Liver (tissue), 10 donors: ENCODE measurements at places on chromosomes 7 and 10. TPM values are rescaled to one million over a fixed set of nuclear protein-coding genes. Genes with fewer than 3 reads are reported as not detected.

GRCh38 chr7:1737523-1737922, 67.4 kb downstream of the ELFN1 start:
- H3K4me3 ChIP-seq: no peak overlapping the region
- no peaks in the 10 kb centered on the region for H3K36me3 ChIP-seq
- no peak for DNase-seq
- H3K4me1 ChIP-seq: peaks cover 11% of the 10 kb centered on the region
- no peaks in the 10 kb centered on the region for H3K27me3 ChIP-seq

The HOXA3 gene
- polyA plus RNA-seq: 0.11 TPM

DNA sequence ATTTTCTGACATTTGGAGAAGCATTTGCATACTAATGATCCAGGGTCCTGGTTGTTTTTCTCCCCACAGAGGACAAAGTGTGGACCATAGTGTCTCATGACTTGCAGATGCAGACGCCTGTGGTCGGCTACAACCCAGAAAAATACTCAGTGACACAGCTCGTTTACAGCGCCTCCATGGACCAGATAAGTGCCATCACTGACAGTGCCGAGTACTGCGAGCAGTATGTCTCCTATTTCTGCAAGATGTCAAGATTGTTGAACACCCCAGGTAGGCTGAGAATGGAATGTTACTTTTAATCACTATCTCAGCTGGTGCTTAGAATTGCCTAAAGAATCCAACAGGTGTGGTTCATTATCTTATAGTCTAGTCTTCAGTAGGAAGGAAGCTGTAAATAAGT, 951.5 kb upstream of the C7orf33 start:
- no peak overlapping the region for H3K4me3 ChIP-seq
- DNase-seq: no peak
- no peaks in the 10 kb centered on the region for H3K4me1 ChIP-seq
- no peak overlapping the region for H3K27ac ChIP-seq
- H3K36me3 ChIP-seq: no peaks in the 10 kb centered on the region

GRCh38 chr7:95469848-95470247, 15.9 kb upstream of the ASB4 start:
- no peak for DNase-seq
- H3K36me3 ChIP-seq: no peaks in the 10 kb centered on the region
- no peaks in the 10 kb centered on the region for H3K4me1 ChIP-seq
- no peak overlapping the region for H3K4me3 ChIP-seq
- H3K27me3 ChIP-seq: no peaks in the 10 kb centered on the region

DNA sequence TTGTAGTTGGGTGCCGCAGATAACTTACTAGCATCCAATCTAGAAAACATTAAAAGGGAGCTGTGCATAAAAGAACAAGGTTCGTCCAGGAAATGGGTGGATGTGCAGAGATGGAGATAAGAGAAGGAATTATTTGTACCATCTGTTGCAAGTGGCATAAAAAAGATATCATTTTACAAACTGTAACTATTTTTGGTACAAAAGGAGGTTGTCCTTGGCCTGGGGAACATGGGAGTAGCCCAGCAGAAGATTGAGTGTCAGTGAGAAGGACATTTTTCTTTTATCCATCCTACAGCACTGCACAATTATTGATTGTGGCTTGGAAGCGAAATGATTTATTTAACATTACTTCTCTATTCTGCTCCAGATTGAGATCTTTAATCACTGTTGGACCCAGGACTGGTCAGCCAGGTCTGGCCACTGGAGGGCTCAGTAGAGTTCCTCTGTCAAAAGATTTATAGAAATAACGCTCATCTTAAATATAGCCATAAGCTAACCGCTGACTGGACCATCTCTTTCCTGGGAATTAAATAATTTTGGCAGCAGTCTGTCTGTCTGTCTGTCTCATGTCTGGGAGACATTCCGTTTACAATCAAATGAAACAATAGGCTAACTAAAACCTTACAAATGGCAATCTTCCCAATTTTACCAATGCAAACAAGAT, 254.1 kb downstream of the KIAA1217 start:
- H3K4me1 ChIP-seq: peaks cover 28% of the 10 kb centered on the region
- no peak for DNase-seq

GRCh38 chr10:49407151-49407550, 11.3 kb upstream of the DRGX start:
- no peaks in the 10 kb centered on the region for H3K4me1 ChIP-seq
- no peaks in the 10 kb centered on the region for H3K36me3 ChIP-seq
- no peak overlapping the region for H3K4me3 ChIP-seq
- DNase-seq: no peak

GRCh38 chr7:100427762-100428198, 723 bp downstream of the ZCWPW1 start:
- peak overlapping the region; percentile 90 for H3K4me3 ChIP-seq
- no peak for DNase-seq
- peaks cover 19% of the 10 kb centered on the region for H3K4me1 ChIP-seq
- H3K36me3 ChIP-seq: no peaks in the 10 kb centered on the region

- no peaks in the 10 kb centered on the region for H3K27me3 ChIP-seq
- DNase-seq: no peak
- no peaks in the 10 kb centered on the region for H3K4me1 ChIP-seq
- H3K36me3 ChIP-seq: no peaks in the 10 kb centered on the region
Measured at GRCh38 chr7:44273681-44274622, 51.4 kb downstream of the CAMK2B start.

DNA sequence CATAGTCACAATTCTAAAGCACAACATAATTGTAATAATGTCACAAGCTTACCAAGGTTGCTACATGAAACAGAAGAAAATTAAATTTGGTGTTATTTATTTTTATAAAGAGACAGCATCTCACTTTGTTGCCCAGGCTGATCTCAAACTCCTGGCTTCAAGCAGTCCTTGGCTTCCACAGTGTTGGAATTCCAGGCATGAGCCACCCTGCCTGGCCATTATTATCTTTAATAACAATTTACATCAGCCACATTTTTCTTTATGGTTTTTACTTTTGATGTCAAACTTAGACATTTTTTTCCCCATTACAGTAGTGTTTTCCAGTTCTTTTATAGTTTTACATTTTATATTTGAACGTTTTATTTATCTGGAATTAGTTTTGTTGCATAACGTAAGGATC, 46.7 kb downstream of the BMPR1A start:
- H3K27me3 ChIP-seq: no peaks in the 10 kb centered on the region
- no peak overlapping the region for H3K4me3 ChIP-seq
- no peak for DNase-seq
- no peak overlapping the region for H3K27ac ChIP-seq
- no peaks in the 10 kb centered on the region for H3K4me1 ChIP-seq
- H3K36me3 ChIP-seq: no peaks in the 10 kb centered on the region

The SLC26A3 gene
- 0.09 TPM for polyA plus RNA-seq

DNA sequence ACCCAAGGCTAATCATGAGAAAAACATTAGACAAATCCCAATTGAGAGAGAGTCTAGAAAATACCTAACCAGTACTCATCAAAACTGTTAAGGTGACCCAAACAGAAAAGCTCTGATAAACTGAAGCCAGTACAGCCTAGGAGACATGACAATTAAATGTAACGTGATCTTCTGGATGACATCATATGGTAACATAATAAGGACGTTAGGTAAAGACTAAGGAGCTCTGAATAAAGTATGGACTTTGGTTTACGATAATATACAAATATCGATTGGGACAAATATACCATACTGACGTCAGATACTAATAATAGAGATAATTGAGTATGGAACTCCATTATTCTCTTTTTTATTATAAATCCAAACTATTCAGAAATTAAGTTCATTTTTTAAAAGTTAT, 561.1 kb upstream of the STEAP1 start:
- H3K4me3 ChIP-seq: no peak overlapping the region

- H3K36me3 ChIP-seq: no peaks in the 10 kb centered on the region
- H3K4me1 ChIP-seq: peaks cover 2% of the 10 kb centered on the region
- DNase-seq: no peak
Measured at GRCh38 chr7:140901941-140902302, 22.8 kb downstream of the BRAF start.

DNA sequence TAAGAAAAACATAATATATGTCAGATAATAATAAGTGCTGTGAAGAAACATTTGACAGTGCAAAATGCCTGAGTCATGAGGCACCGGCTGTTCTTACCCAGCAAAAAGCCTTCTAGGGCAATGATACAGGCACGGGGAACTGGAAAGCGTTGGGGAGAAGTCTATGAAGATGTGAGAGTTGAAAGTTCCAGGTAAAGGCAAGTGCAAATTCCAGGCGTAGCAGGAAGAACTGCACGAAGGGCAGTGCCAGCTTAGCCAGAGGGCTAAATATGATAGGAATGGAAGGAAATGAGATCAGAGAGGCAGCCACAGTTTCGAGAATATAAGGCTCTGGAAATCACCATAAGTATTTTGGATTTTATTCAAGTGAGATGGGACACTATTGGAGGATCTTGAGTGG, 87.0 kb downstream of the IPMK start:
- no peak for DNase-seq
- no peaks in the 10 kb centered on the region for H3K27me3 ChIP-seq
- H3K4me1 ChIP-seq: no peaks in the 10 kb centered on the region
- no peak overlapping the region for H3K4me3 ChIP-seq

DNA sequence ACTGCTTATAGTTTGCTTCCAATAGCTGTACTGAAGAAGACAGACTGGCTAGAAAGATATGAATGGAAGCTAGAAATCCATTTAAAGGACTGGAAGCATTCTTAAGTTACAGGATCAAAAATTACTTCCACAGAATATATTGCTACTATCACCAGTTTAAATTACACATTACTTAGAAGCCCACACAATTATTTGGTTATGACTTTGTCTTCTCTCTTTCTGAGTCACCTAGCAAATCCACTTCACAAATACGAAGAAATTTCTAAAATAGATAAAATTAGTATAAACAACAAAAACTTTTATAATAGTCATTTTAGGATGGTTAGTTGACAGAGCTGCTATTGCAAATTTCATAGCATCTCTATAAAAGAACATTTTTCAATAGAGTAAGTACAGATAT, 108.1 kb downstream of the SNX13 start:
- DNase-seq: no peak
- H3K36me3 ChIP-seq: peaks cover 2% of the 10 kb centered on the region
- no peak overlapping the region for H3K27ac ChIP-seq
- no peaks in the 10 kb centered on the region for H3K4me1 ChIP-seq
- no peak overlapping the region for H3K4me3 ChIP-seq

- no peak overlapping the region for H3K27ac ChIP-seq
- H3K36me3 ChIP-seq: peaks cover 2% of the 10 kb centered on the region
- H3K4me1 ChIP-seq: no peaks in the 10 kb centered on the region
- H3K4me3 ChIP-seq: no peak overlapping the region
- H3K27me3 ChIP-seq: no peaks in the 10 kb centered on the region
Measured at GRCh38 chr7:101315336-101315735, 6.3 kb downstream of the IFT22 start.

The ARMC3 gene
- polyA plus RNA-seq: not detected

- no peaks in the 10 kb centered on the region for H3K27me3 ChIP-seq
- no peak overlapping the region for H3K4me3 ChIP-seq
- no peak overlapping the region for H3K27ac ChIP-seq
- no peaks in the 10 kb centered on the region for H3K36me3 ChIP-seq
- H3K4me1 ChIP-seq: no peaks in the 10 kb centered on the region
- no peak for DNase-seq
Measured at GRCh38 chr10:85413570-85413969, 953.0 kb downstream of the GRID1 start.

DNA sequence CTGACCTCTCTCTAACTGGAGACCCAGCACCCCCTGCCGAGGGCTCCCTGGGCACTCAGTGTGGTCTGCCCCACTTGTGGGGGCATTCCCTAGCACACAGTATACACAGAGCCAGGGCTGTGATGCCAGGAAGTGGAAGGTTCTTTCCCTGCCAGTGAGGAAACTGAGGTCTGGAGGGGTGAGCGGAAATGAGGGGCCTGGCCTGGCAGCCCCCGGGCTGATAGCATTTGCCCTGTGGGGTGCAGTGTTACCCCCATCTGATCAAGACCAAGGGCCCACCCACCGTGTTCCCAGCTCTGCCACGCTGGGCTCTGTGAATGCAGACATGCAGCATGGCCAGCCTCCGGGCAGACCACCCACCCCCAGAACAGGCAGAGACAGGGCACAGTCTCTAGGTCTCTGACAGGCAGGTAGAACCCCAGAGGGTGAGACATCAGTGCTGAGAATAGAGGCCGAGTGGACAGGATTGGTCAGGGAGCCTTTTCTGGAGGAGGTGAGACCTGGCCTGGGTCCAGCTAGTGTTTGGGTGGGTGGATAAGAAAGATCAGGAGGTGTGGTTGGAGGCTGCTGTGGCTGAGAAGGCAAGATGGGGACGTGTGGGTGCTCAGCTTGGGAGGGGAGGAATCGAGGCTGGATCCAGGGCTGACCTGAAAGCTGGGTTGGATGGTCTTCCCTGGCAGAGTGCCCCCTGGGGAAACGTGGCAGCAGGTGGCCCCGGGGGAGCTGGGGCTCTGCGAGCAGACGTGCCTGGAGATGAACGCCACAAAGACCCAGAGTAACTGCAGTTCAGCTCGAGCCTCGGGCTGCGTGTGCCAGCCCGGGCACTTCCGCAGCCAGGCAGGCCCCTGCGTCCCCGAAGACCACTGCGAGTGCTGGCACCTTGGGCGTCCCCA, 10.8 kb upstream of the ZNF862 start:
- no peak overlapping the region for H3K4me3 ChIP-seq
- peaks cover 3% of the 10 kb centered on the region for H3K4me1 ChIP-seq
- H3K27ac ChIP-seq: no peak overlapping the region

The STEAP2 gene
- 2.3 TPM for polyA plus RNA-seq

The GNAI1 gene
- polyA plus RNA-seq: 8.9 TPM

- no peaks in the 10 kb centered on the region for H3K36me3 ChIP-seq
- DNase-seq: no peak
- peaks cover 15% of the 10 kb centered on the region for H3K4me1 ChIP-seq
Measured at GRCh38 chr7:112162784-112163506, 43.3 kb downstream of the DOCK4 start.

The PTPRN2 gene
- polyA plus RNA-seq: 1.2 TPM

- no peaks in the 10 kb centered on the region for H3K4me1 ChIP-seq
- no peak for DNase-seq
- H3K27ac ChIP-seq: no peak overlapping the region
Measured at GRCh38 chr7:130695840-130696239, 9.5 kb upstream of the TSGA13 start.

DNA sequence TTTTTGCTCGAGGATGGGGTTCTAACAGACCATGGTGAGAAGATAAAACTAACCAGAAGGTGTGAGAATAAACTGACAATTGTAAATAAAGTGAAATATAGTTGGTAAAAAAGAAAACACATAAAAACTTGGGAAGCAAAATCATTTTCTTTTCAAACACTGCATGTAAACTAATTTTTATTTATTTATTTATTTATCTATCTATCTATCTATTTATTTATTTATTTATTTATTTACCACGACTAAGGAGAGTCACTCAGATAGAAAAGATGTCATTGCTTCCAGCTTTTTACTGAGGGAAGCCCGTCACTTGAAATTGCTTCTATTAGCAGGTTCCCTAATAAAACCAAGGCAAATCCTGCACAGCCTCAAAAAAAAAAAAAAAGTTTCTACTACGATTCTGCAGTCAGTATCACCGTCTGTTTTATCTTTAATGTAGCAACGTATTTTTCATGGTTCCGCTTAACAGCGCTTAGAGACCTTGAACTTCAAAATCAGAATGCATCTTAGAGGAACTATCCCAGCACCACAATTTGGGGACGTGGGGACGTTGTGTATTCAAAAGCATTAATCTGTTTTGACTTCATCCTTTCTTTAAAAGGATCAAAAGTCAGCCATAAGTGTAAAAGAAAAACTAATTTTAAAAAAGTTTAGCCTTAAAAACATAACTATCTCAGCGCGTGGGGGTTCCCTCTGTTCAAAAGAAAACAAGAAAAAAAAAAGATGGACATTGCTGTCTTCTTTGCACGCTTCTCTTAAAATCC, 33.3 kb upstream of the EBLN1 start:
- peak overlapping the region; percentile 97 for H3K4me3 ChIP-seq
- H3K27ac ChIP-seq: peak overlapping the region; percentile 74
- no peaks in the 10 kb centered on the region for H3K36me3 ChIP-seq
- no peaks in the 10 kb centered on the region for H3K27me3 ChIP-seq

The UPK3B gene
- 0.38 TPM for polyA plus RNA-seq
